ENCODE measurements at places on chromosomes 5 and 9.

DNA sequence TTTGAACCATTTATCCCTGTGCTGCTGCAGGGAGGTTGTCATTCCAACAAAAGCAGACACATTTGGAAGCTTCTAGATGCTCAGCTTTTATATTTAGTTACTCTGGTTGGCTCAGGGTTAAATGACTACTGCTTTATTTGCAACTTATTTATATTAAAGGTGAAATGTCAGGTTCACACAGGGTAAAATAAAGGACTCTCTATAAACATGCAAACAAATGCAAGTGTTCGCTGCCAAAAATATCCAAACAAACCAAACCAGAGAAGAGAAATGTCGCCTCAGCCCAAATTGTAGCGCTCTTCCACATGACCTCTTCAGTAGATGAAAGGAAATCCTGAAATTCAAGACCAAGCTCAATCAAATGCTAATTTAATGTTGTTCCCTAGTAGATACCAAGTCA is 57.0 kb upstream of the LIFR start:
- DNase-seq = no peak

DNA sequence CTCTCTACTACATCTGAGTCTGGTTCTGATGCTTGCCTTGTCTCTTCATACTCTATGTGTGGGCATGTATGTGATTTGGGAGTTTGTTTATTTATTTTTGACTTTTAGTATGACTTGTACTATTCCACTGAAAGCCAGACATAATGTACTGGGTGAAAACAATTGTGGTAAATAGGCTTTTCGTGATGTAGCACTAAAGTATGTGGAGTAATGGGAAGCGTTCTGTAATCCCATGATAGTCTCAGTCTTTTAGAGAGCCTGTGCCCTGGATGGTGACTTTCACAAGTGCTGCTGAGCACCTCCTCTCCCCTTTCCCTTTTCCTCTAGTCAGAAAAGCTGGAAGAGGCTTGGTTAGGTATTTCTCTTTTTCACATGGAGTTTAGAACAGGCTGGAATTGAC is 85.8 kb upstream of the S1PR3 start:
- DNase-seq = no peak

DNA sequence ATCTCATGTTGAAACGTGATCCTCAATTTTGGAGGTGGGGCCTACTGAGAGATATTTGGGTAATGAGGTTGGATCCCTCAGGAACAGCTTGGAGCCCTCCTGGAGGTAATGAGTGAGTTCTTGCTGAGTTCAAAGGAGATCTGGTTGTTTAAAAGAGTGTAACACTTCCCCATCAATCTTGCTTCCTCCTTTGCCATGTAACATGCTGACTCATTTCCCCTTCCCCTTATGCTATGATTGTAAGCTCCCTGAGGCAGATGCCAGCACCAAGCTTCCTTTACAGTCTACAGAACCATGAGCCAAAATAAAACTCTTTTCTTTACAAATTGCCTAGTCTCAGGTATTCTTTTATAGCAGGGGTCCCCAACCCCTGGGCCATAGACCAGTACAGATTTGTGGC is 352.3 kb downstream of the SLCO4C1 start:
- DNase-seq = no peak

GRCh38 chr9:114351932-114352331 is 22.3 kb downstream of the ORM2 start:
- DNase-seq = no peak

- DNase-seq = no peak
These were observed 176.7 kb upstream of the RAD23B start for GRCh38 chr9:107106416-107106815.

- DNase-seq = no peak
These were observed 48.9 kb upstream of the CDKN2AIPNL start for GRCh38 chr5:134460551-134460950.

DNA sequence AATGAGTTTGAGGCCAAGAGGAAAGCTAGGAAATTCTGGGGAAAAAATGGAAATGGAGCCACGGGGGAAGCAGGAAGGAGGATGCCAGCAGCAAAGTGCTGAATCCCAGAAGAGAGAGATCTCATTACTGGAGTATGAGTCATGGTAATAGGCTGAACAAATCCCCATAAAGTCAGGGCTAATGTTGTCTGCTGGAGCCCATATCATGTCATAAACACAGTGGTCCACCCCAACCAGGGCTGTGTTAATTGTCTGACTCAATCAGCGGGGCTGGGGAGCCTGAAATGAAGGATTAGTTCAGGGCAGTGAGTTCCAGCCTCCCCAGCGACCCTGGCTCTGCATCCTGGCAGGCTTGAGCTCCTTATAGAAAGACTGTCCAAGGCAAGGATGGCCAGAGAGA is 68.8 kb downstream of the TLR4 start:
- no peak for DNase-seq

GRCh38 chr5:112025757-112026156 is 268.8 kb upstream of the NREP start:
- no peak for DNase-seq

GRCh38 chr9:114000063-114000454 is 78.0 kb downstream of the AMBP start:
- DNase-seq = no peak

GRCh38 chr5:4130819-4131218 is 535.2 kb downstream of the IRX1 start:
- no peak for DNase-seq

- DNase-seq = no peak
These were observed 326.8 kb downstream of the BNC2 start for GRCh38 chr9:16543686-16544085.

DNA sequence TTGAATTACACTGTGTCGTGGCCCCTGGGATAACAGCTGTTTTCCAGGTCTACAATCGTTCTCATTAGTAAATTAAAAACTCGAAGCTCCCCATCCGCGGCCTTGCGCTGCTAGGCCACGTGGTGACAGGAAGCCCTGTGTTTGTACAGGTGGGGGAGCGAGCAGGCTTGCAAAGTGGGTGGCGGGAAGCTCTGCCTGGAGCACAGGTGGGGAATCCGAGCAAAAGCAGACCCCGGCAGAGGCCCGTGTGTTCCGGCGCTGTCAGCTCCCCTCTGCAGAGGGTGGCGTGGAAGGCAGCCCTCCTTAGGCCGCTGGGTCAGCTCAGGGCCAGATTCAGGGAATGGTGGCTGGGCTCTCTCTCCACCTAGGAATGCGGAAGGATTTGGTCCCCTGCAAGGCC is 59.5 kb upstream of the ERCC6L2 start:
- no peak for DNase-seq
